ENCODE measurements at places on chromosomes 3 and 15.

GRCh38 chr3:17505856-17506255, 236.6 kb downstream of the TBC1D5 start:
- DNase-seq: no peak

- DNase-seq: no peak
These were observed 389 bp downstream of the APEH start for GRCh38 chr3:49674497-49674983.

DNA sequence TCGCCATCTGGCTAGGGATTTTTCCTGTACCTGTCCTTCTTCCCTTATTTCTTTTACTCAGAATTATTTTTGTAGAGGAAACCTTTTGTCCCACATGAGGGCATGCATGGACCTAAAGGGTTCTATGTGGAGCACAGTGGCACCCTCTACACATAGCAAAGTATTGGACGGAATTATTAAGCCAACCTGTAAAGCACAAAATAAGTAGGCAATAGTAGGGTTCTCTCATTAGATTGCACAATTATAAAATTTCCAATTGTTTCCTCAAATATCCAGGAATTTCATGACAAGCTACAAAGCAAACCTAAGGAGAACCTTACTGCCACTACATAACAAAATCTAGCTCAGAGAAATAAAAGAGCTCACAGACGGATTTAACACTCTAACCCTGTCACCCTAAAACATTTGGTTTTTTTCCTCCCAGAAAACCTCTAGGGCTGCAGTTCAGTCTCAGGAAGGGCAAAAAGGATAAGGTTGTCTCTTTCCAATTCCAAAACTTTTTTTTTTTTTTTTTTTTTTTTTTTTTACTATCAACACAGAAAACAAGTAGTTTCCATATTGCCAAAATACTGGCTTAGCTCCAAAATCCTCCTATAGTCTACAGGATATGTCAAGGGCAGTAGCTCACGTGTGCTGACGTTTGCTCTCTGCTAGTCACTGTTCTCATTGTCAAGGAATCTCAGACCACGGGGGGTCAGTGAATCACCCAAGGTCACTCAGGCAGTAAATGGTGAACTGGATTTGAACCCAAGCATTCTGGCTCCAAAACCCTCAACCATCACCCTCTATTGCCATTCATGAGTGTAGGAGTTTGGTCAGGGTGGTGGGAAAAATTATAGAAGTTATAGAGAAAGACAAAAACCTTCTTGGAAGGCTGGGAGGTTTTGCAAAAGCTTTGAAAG, 52.3 kb downstream of the NCEH1 start:
- DNase-seq: no peak

DNA sequence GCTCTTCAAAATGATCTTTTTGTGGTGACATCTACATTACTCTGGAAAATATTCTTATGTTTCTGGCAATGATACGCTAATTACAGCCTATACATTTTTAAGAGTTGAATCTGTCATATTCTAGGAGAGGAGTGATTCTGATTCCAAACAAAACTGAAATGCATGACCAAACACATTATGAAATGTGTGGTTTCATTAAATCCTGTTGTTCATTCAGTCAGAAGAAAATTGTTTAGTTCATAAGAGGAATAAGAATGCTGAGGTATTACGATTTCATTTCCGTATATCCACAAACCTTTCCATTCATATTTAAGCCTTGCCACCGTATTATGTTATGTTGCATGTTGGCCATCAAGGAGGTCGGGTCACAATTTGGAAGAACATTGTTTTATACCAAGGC, 345.1 kb downstream of the FEZF2 start:
- no peak for DNase-seq

- no peak for DNase-seq
These were observed 23.2 kb downstream of the CYFIP1 start for GRCh38 chr15:22956978-22957260.

GRCh38 chr3:14775563-14775962, 43.2 kb upstream of the FGD5 start:
- DNase-seq: no peak

GRCh38 chr3:143188881-143189280, 69.3 kb downstream of the CHST2 start:
- no peak for DNase-seq

Data from stimulated activated CD8-positive, alpha-beta memory T cell treated with anti-CD3 and anti-CD28 coated beads, Interleukin-7, amount 100 ng/mL, for 1 hour (primary cell).